ENCODE measurements at places on chromosomes 1 and 21.
A peak's percentile ranks its signal among the peaks of the same experiment; 100 is the strongest.

GRCh38 chr1:54950369-54951163 lies 29.9 kb upstream of the TMEM61 start:
- peak; percentile 82 for DNase-seq

DNA sequence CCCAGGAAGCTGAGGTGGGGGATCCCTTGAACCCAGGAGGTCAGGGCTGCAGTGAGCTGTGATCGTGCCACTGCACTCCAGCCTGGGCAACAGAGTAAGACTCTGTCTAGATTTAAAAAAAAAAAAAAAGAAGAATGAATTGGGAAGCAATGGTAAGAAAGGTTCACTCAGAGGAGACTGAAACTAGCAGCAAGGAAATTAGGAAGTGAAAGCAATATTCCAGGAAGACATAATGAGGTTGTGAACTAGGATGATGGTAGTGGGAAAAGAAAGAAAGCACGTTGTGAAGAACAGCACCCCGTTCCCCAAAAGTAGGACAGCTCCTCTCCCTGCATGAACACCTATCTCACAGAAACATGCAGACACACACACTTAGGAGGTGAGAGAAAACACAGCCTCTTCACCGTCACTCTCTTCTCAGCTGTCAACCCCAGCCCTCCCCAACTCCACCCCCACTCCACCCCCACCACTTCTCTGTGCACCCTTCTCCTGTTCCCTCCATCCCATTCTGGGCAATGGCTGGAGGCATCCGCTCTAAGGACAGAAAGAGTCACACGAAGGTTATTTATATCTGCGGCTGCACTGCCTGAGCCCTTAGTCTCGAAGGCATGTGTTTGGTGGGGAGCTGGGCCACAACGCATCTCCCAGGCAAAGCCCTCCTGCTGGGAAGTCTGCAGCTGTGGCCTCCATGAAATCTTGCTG lies 101.8 kb upstream of the LPGAT1 start:
- DNase-seq = no peak

- no peak for DNase-seq
These were observed 45.7 kb downstream of the RNF11 start for GRCh38 chr1:51281807-51282206.

GRCh38 chr1:116373431-116374352 lies 648 bp downstream of the ATP1A1 start:
- DNase-seq = no peak

DNA sequence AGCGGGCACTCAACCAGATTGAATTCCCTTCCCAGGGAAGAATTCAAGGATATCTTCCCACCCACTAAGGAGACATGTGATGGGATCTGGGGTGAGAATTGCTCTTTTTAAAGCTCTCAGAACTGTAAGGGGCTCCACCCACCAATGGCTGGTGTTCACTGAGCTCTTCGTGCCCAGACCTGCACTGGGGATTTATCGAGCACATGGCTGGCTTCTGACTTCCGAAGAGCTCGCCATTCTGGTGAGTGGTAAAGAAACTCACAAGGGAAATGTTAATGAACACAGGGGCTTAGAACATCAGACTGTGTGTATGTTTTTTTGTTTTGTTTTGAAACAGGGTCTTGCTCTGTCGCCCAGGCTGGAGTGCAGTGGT lies 9.8 kb downstream of the PADI3 start:
- DNase-seq = no peak

- DNase-seq = no peak
These were observed 14.3 kb downstream of the QSOX1 start for GRCh38 chr1:180168786-180169639.

DNA sequence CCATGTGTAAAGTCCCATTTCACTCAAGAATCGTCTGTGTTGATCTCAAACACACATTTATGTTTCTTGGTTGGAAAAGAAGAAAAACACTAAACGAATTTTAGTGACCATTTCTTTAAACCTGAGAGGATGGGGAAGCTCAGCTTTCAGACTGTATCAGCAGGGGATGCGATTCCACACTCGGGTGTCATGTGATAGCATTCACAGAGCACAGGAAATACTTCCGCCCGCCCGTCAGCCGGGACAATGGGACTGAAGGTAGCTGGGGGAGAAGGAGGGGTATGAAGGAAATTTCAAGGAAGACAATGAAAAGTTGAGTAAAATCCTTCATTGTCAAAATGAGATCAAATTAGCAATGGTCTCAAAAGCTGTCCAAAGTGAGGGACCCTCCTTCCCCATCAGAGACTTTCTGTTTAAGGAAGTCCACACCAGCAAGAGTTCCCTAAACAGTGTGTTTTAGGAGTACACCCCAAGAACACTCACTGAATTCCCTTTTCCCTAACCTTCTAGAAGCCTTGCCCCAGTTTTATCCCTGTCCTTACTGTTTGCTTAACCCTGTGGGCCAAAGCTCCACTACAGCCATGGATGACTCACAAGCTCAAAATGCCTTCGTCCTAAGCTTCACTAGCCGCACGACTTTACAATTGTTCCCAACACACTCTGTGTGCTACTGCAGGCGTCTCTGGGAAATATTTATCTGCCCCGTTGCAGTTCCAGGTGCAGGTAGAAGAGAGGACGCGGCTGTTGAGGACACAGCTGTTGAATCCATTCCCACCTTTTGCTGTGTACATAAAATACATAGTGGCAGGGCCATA lies 51.4 kb upstream of the SIM2 start:
- peak; percentile 17 for DNase-seq

- DNase-seq = no peak
These were observed 29.4 kb downstream of the JAK1 start for GRCh38 chr1:64936956-64937355.

DNA sequence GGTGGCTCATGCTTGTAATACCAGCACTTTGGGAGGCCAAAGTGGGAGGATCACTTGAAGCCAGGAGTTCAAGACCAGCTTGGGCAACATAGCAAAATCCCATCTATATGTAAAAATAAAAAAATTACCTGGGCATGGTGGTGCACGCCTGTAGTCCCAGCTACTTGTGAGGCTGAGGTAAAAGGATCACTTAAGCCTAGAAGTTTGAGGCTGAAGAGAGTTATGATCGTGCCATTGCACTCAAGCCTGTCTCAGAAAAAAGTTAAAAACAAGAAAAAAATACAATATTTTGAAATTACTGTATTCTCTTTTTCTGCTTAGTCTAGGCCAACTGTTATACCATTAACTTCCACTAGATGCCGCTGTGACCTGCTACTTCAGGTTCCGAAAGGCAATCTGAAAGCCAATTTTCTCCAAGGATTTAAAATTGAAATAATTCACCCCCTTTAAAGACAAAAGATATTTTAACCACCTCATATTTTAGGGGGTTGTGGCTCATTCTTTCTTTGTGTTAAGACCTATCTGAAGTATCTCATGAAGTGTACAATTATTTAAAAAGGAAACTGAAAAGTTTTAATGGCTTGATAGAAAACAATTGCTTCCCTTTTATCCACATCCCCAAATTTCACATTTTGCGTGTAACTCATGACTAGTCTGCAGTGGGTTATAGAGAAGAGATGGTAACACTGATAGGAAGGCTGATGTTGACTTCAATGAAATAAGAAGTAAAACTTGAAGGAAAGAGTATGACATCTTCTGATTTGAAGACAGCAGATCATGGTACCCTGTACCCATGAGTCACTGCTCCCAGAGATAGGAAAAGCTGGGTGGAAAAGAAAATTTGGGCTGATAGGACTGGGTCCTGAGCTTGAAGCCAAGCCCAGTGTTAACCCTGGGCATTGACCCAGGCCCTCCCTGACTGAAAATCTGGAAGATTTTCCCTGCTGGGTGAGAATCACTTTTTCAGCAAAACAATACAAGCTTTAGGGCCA lies 24.4 kb upstream of the CLDN14 start:
- DNase-seq = peak; percentile 35

DNA sequence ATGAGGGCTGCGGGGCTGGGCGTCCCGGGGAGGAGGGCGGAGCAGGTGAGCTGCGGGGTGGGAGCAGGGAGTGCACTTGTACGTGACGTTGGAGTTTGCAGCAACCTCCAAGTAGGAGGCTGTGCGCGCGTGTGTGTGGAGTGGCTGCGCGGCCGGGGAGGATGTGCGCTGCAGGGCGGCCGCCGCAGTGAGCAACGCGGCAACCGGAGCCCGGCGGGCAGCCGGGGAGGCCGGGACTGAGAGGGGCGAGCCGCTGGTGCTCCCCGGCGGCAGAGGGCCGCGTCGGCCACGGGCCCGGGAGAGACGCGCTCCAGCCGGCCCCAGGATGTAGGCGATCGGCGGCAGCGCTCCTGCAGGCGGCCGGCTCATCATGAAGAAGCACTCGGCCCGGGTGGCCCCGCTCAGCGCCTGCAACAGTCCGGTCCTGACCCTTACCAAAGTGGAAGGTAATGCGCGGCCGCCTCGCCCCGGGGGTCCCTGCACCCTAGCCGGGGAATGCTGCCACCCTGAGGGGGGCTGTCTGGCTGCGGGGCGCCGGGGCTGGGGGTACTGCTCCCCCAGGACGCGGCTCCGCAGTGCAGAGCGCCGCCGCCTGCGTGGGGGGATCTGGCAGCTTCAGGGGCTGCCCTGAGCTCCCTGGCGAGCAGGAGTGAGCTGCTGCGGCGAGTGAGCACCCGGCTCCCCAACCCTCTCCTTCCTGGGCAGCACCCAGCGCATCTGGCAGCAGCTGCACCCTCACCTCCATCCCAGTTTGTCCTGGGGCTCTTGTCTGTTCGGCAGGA lies 158.9 kb upstream of the COA6 start:
- no peak for DNase-seq

DNA sequence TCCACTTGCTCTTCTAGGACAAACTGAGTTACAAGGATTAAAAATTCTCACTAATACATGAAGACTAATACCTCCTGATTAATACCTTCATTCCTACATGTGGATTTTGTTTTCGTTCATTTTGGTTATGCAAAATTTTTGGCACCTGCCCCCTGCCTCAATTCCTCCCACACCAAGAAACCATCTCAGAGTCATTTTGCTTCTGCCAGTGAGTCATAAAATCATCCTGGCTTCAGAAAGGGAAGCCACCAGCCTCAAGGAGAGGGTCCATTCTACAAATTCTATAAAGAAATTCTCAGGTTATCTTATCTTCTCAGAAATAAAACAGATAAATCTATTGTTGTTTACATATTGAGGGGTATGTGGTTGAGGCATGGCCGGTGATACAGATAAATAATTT lies 103.2 kb upstream of the COA6 start:
- DNase-seq = no peak
